ENCODE measurements at places on chromosomes 7 and 10.

- DNase-seq: no peak
Observed at GRCh38 chr7:134709197-134709596, 62.5 kb downstream of the BPGM start.

- DNase-seq: peak; percentile 0
Observed at GRCh38 chr10:132685101-132685891, 100.7 kb downstream of the NKX6-2 start.

DNA sequence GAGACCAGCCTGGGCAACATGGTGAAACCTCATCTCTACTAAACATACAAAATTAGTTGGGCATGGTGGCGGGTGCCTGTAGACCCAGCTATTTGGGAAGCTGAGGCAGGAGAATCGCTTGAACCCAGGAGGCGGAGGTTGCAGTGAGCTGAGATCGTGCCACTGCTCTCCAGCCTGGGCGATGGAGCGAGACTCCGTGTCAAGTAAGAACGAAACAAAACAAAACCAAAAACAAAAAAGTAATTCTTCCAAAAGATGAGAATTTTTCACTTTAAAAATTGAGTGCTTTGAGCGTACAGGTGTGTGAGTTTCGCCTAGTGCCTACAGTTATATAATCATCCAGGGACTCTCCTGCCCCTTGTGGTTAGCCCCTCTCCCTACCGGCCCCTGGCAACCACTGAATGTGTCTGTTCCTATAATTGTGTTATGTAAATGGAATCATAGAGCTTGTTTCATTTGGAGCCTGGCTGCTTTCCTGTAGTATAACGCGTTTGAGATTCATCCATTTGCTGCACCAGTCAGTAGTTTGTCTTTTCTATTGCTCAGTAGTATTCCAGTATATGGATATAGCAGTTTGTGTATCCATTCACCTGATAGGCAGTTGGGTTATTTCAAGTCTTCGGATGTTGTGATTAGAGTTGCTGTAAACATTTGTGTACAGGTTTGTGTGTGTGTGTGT is 80.0 kb downstream of the RBM33 start:
- DNase-seq: no peak

DNA sequence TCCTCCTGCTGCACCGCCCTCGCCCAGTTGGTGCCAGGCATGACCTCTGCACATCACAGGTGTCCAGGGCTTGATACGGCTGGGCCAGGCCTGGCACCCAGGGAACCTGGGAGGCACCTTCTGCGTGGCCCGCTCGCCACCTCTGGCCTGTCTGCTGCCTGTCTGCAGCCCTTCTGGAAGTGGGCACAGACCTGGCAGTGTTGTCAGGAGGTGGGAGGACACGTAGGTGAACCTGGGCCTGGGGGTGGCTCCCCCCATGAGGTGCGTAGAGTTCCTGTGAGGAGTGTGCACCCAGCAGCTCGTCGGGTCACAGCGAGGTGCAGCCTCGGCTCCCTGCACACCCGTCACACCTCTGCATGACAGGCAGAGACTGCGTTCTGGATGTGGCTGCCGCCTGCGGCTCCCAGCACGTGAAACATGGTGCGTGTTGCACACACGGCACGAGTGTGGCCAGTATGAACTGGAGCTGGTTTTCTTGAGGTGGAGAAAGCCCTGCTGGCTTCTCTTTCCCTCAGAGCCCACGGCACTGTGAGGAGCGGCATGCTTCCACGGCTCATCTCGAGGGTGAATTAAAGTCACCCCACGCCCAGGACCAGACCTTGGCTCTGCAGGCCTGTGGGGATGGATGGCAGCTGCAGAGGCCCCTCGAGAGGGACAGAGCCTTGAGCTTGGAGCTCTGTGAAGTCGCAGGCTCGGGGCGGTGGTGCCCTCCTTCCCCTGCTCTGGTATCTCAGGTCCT is 24.8 kb downstream of the INPP5A start:
- DNase-seq: no peak

GRCh38 chr10:129339191-129339590 is 127.8 kb upstream of the MGMT start:
- no peak for DNase-seq

DNA sequence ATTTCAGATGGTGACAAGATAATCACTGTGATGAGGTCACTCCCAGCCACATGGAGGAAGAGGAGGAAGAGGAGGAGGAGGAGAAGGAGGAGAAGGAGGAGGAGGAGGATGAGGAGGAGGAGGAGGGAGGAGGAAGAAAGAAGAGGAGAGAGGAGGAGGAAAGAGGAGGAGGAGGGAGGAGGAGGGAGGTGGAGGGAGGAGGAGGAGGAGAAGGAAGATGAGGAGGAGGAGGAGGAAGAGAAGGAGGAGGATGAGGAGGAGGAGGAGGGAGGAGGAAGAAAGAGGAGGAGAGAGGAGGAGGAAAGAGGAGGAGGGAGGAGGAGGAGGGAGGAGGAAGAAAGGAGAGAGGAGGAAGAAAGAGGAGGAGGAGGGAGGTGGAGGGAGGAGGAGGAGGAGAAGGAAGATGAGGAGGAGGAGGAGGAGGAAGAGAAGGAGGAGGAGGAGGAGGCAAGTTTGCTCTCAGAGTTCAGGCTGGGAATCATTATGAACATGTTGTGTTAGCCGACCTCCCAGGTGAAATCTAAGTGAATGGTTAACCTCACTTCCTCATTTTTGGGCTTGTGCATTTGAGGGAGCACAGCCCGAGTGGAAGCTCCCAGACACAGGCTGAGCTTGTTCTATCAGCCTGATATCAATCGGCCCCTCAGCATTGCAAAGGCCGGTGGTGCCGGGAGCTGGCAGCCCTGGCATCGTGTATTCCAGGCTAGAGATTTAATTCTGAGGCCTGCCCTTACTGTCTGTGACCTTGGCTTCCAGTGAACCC is 236.2 kb upstream of the PITRM1 start:
- no peak for DNase-seq
